ENCODE measurements at places on chromosomes 3 and 15. TPM values are rescaled to one million over a fixed set of nuclear protein-coding genes. Genes with fewer than 3 reads are reported as not detected.

- no peaks in the 10 kb centered on the region for H3K27me3 ChIP-seq
- no peaks in the 10 kb centered on the region for H3K36me3 ChIP-seq
- no peak overlapping the region for H3K4me3 ChIP-seq
- peaks cover 16% of the 10 kb centered on the region for H3K4me1 ChIP-seq
These were observed 31.1 kb upstream of the SMAD6 start for GRCh38 chr15:66670762-66671580.

GRCh38 chr3:171615686-171616085, 155.5 kb upstream of the TNIK start:
- no peak for DNase-seq
- H3K27me3 ChIP-seq: no peaks in the 10 kb centered on the region
- H3K36me3 ChIP-seq: peaks cover 18% of the 10 kb centered on the region
- no peak overlapping the region for H3K4me3 ChIP-seq

DNA sequence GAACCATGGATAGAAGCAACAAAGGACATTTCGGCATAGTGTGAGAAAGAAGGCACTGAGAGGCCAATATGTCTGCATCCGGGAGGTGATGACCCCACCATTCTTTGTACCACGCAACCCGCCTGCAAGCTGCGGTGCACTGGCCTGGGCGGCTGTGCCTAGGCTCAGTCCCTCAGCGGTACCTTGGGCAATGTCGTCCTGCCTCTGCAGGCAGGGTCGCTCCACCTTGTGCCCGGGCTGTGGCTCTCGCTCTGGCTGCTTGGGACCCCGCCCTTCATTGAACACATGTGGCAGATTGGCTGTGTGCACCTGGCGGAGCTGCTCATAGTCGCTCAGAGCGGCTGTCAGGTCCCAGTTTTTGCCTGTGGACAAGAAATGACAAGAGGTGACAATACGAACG, 243.2 kb downstream of the KLF13 start:
- H3K27ac ChIP-seq: no peak overlapping the region
- no peak for DNase-seq
- peaks cover 5% of the 10 kb centered on the region for H3K36me3 ChIP-seq
- no peak overlapping the region for H3K4me3 ChIP-seq

DNA sequence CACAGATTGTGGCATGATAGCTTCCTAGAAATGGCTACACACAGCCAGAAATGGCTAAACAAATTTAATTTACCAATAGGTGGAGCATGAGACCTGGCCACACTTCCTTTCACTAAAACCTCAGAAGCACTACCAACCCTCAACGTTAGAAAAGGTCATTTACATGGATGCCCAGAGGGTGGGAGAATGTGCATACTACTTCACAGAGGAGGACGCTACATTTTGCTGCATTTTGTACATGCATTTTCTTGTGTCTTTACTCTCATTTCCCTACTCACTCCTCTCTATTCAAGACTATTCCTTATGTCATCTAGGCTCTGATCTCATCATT, 40.1 kb downstream of the C2CD4B start:
- H3K27ac ChIP-seq: no peak overlapping the region
- H3K4me1 ChIP-seq: peaks cover 10% of the 10 kb centered on the region
- H3K4me3 ChIP-seq: no peak overlapping the region
- no peaks in the 10 kb centered on the region for H3K27me3 ChIP-seq
- no peak for DNase-seq
- H3K36me3 ChIP-seq: no peaks in the 10 kb centered on the region

FANCD2OS gene
- not detected for total RNA-seq

ILDR1 gene
- total RNA-seq: 6.4 TPM

KCNMB2 gene
- 1.1 TPM for total RNA-seq

Data from type B pancreatic cell (in vitro differentiated cells).